A549 treated with dexamethasone at 1 μM for 4 hours (cell line): ENCODE measurements at places on chromosomes 7 and 10. TPM values are rescaled to one million over a fixed set of nuclear protein-coding genes. Genes with fewer than 3 reads are reported as not detected.

ZNF503 gene
- total RNA-seq, result 5.3 to 9.1 TPM (median 8.4 TPM) in 5 replicates

AGR2 gene
- 106 to 173 TPM (median 149 TPM) in 5 replicates for total RNA-seq

WDR11 gene
- total RNA-seq, result 18.5 to 24.5 TPM (median 21.5 TPM) in 5 replicates

ALOX5 gene
- total RNA-seq, result 0.32 to 0.46 TPM (median 0.40 TPM) in 5 replicates

OPALIN gene
- not detected in 5 replicates for total RNA-seq

AKR1D1 gene
- 0.04 to 0.08 TPM (median 0.06 TPM) in 3 of 5 replicates, not detected in the others for total RNA-seq

ZNF736 gene
- total RNA-seq, result 0.02 TPM in 3 of 5 replicates, not detected in the others

NPC1L1 gene
- total RNA-seq, result 0.06 to 0.12 TPM (median 0.09 TPM) in 5 replicates

NYAP1 gene
- total RNA-seq, result 3.9 to 7.8 TPM (median 6.4 TPM) in 5 replicates

NKX6-2 gene
- 0.35 to 0.62 TPM (median 0.53 TPM) in 5 replicates for total RNA-seq

INSYN2A gene
- total RNA-seq, result 1.7 to 2.0 TPM (median 1.8 TPM) in 5 replicates

NPY4R gene
- 26.1 to 50.1 TPM (median 42.2 TPM) in 5 replicates for total RNA-seq

CELF2 gene
- total RNA-seq, result 0.03 to 0.08 TPM (median 0.07 TPM) in 5 replicates

GSAP gene
- 2.3 to 3.8 TPM (median 3.0 TPM) in 5 replicates for total RNA-seq

CRTAC1 gene
- total RNA-seq, result 1.1 to 1.7 TPM (median 1.5 TPM) in 5 replicates

ZNF488 gene
- 10.6 to 13.9 TPM (median 13.1 TPM) in 5 replicates for total RNA-seq

TMEM236 gene
- total RNA-seq, result 0.04 to 0.05 TPM (median 0.05 TPM) in 3 of 5 replicates, not detected in the others

OPN1SW gene
- total RNA-seq, result not detected in 5 replicates

TUBAL3 gene
- 0.18 to 0.24 TPM (median 0.24 TPM) in 5 replicates for total RNA-seq

FFAR4 gene
- 0.06 to 0.13 TPM (median 0.09 TPM) in 5 replicates for total RNA-seq

TRPV5 gene
- total RNA-seq, result not detected in 5 replicates

GBX1 gene
- total RNA-seq, result 0.09 to 0.22 TPM (median 0.13 TPM) in 4 of 5 replicates, not detected in the other

MGMT gene
- total RNA-seq, result 6.1 to 7.2 TPM (median 6.5 TPM) in 5 replicates

DENND11 gene
- total RNA-seq, result 4.6 to 6.8 TPM (median 6.1 TPM) in 5 replicates

TEX47 gene
- not detected in 5 replicates for total RNA-seq

TCERG1L gene
- not detected in 5 replicates for total RNA-seq

PPP1R9A gene
- 2.4 to 4.9 TPM (median 4.2 TPM) in 5 replicates for total RNA-seq
